ENCODE measurements at places on chromosomes 7 and 10. TPM values are rescaled to one million over a fixed set of nuclear protein-coding genes. Genes with fewer than 3 reads are reported as not detected.

The MTPN gene
- 126 TPM for total RNA-seq

The PLEKHS1 gene
- not detected for total RNA-seq

The NEUROD6 gene
- total RNA-seq = not detected

The LRRD1 gene
- total RNA-seq = 0.56 TPM

The PNLIP gene
- total RNA-seq = not detected

The PFKFB3 gene
- 22.9 TPM for total RNA-seq

The ZNF467 gene
- 27.9 TPM for total RNA-seq

The SUN3 gene
- total RNA-seq = not detected

The OGDHL gene
- total RNA-seq = 0.13 TPM

The TRIM74 gene
- total RNA-seq = not detected

The MEST gene
- total RNA-seq = 44.7 TPM

The SLC13A1 gene
- total RNA-seq = not detected

The SEMA3D gene
- total RNA-seq = 1.6 TPM

The SLC29A4 gene
- 12.4 TPM for total RNA-seq

The ARHGAP22 gene
- 31.0 TPM for total RNA-seq

The ACHE gene
- total RNA-seq = 1.7 TPM

The SCIN gene
- 0.26 TPM for total RNA-seq

The NME8 gene
- total RNA-seq = not detected

The CHPF2 gene
- total RNA-seq = 74.2 TPM

The PRF1 gene
- not detected for total RNA-seq

The IDE gene
- 23.3 TPM for total RNA-seq

The FBXL13 gene
- 0.16 TPM for total RNA-seq

The FAM221A gene
- 2.1 TPM for total RNA-seq

The DPYSL4 gene
- total RNA-seq = 12.3 TPM

The AQP1 gene
- 1.4 TPM for total RNA-seq

The CYREN gene
- 34.0 TPM for total RNA-seq

The MYH16 gene
- 0.26 TPM for total RNA-seq

The CLRN3 gene
- not detected for total RNA-seq

The SPDYE16 gene
- not detected for total RNA-seq

The C10orf88 gene
- 6.1 TPM for total RNA-seq
